ENCODE measurements at places on chromosomes 2 and 18. TPM values are rescaled to one million over a fixed set of nuclear protein-coding genes. Genes with fewer than 3 reads are reported as not detected.

GRCh38 chr2:42095923-42096408 is 48.1 kb downstream of the PKDCC start:
- DNase-seq, result peak; percentile 75

- DNase-seq, result no peak
Observed at GRCh38 chr18:67266246-67267237, 250.0 kb downstream of the DSEL start.

- DNase-seq, result no peak
Observed at GRCh38 chr2:33477473-33478468, 1.3 kb downstream of the RASGRP3 start.

DNA sequence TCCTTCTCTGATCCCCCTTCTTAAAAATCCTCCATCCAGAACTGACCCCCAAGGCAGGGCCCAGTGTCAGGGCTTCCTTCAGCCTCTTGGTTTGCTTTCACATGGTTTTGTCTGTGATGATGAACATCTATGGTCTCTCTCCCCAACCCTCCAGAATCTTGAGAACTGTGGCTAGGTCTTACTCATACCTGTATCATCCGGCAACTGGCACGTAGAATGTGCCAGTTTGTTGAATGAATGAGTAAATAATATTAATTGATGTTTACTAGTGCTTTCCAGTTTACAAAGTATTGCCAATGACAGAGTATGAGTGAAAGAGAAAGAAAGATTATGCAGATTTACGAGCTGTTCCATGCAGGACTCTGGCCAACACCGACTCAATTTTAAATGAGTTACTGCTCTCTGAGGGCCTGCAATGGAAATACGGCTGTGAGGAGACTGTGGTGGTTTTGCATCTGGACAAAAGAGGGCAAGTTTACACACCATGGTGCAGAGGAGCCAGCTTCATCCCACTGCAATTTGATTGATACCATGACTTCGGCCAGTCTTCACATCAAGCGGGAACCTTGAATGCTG is 29.9 kb upstream of the TRIB2 start:
- no peak for DNase-seq

- no peak for DNase-seq
Observed at GRCh38 chr2:18105929-18106328, 227.5 kb downstream of the KCNS3 start.

DNA sequence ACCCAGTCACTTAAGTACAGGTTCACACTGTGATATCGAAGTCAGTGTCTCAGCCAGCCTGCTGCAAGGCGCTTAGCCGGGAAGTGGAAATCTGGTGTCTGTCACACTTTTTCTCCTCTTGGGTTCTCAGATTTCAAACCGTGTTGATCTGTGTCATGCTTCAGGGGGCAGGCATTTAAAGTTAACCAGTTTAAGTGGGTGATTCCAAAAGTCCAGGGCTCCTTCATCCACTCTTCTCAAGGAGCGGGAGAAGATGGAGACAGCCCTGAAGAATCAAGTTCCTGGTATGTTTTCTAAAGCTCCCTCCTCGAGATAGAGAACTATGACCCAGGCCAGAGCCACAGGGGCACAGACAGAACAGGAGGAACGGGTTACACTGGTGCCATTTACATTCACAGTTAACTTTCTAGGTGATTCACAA is 331.7 kb downstream of the GBX2 start:
- no peak for DNase-seq

GRCh38 chr2:133286326-133286922 is 281.8 kb downstream of the NCKAP5 start:
- DNase-seq, result no peak

DNA sequence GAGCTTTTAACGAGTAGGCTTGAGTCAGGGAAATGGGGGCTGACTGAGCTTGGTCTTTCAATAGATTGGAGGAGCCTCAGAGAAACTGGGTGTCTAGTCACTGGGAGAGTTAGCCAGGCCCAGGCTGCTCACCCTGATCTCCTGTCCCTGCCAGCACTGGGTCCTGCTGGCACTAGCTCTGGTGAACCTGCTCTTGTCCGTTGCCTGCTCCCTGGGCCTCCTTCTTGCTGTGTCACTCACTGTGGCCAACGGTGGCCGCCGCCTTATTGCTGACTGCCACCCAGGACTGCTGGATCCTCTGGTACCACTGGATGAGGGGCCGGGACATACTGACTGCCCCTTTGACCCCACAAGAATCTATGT is 720 bp downstream of the KRTCAP3 start:
- no peak for DNase-seq

- DNase-seq, result no peak
Observed at GRCh38 chr2:120866483-120867140, 130.9 kb downstream of the GLI2 start.

DNA sequence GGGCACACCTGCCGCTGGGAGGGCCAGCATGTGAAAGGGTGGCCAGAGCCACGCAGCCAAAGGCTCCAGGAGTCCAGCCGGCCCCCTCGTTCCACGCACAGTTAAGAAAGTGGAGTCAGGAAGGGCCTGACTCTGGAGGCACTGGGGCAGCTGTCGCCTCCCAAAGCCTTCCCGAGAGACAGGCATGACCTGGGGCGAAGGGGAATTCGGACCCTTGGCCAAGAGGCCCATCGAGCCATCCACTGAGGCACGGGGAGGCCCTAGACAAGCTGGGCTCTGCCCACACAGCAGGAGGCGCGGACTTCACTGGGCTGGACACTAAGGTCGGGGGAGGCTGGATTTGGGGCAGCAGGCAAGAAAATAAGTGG is 38.5 kb upstream of the SNED1 start:
- DNase-seq, result no peak

DNA sequence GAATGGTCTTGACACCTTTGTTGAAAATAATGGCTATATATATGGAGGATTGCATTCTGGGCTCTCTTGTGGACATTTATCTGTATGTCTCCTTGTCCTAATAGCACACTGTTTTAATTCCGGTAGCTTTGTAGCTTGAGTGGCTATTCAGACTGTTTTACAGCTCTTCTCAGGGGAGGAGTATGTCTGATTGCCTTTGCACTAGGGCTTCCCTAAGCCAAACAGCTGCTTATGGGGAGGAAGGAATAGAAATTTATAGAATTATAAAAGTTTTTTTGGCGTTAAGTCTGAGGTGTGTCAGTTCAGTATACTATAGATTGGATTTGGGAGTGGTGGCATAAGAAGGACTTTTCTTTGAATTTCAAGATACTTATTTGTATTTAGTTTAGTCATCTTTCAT is 12.6 kb downstream of the SEH1L start:
- DNase-seq, result no peak

DNA sequence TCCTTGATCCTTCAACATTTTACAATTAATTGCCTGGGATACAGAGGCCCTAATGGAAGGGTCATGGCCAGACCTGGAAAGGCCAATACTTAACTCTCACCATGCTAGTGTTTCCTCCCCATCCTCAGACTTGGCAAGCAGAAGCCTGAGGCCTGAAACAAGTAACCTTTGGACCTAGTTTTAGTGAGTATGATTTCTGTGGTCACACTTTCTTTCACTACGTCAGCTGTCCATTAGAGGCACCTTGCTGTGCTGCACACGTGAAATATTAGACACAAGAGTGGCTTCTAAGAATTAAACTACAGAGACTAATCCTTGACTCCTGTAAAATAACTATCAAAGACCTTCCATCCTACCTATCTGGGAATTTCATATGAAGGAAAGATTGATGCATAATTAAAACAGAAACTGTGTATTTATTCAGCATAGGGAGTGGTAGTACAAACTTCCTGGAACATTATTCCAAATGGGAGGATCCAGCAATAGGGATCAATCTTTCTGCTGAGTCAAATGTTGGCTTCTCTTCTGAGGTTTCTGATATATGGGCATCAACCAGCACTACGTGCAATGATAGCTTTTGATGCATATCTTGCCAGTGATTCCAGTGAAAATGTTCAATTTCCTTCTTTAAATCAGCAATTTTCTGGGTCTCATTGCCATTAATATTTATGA is 249.7 kb downstream of the IKZF2 start:
- no peak for DNase-seq

DNA sequence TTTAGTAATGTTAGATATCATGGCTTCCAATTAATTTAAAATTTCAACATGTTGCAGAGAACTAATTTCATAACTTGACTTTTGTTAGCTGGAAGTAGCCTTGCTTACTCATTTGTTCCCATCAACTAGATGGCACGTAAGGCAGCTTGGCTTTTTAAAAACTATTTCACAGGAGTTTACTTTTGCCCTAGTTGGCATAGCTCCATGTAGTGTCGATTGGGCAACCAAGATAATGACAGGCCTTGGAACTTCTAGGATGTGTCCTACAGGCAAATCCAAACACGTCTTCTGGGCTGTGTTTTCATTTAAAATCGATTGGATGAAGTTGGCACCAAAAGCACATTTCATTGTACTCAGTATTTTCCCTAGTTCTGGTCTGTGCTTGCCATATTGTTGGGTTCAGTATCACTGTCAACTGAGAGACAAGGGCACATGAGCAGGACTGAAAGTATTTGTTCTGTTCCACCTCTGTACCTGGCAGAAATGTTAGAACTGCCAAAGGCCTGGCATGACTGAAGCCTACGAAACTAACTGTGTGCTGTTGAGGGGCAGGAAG is 29.4 kb downstream of the HADHB start:
- DNase-seq, result no peak

GRCh38 chr2:163686289-163686688 is 49.5 kb downstream of the FIGN start:
- DNase-seq, result no peak

DNA sequence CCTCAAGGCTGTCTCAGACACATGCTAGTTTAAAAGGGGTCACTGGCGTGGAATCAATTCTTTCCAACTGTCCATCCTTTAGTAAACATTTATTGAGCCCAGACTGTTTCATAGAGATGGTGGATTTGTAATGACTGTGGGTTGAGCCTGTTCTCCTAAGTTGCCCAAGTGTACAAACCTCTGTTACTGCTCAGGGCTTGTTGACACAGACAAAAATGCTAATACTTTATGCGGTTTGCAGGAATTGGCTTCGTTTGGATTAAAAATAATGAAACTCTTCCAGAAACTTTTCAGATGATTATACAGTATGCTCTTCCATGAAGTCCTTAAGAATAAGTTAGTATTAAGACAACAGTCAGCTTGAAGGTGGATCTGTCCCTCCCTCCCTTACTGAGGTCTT is 83.6 kb upstream of the MGAT5 start:
- no peak for DNase-seq

GRCh38 chr2:105274046-105274445 is 32.5 kb downstream of the GPR45 start:
- no peak for DNase-seq

DNA sequence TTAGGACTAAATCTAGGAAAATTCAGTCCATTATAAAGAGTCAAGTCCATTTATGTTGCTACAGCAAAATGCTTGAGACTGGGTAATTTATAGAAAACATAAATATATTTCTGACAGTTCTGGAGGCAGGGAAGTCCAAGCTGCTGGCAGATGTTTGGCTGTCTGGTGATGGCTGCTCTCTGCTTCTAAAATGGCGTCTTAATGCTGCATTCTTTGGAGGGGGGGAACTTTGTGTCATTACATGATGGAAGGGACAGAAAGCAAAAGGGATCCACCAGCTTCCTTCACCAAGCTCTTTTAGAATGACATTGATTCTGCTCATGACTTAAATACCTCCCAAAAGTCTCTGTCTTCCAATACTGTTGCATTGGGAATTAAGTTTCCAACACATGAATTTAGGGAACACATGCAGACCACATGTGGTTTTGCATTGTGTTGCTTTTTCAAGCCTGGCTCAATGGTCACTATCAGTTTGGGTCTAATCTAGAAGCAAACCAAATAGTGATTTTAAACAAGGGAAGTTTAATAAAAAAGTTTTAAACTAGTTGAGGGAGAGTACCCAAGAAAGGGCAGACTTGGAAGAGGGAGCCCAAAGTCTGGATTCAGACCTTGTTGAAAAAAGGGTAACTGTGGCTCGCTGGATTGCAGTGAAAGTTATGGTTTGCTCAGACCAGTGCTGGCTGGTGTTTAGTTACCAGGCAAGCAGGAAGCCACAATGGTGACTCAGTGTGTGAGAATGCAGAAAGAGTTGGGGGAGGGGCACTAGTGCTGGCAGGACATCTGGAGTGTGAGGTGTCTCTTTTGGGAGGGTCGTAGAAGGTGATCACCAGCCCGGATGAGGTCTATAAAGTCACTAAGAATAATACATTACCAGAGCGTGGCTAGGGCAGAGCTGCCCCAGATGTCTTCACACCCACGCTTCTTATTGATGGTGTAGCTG is 30.8 kb downstream of the C18orf54 start:
- DNase-seq, result no peak

DNA sequence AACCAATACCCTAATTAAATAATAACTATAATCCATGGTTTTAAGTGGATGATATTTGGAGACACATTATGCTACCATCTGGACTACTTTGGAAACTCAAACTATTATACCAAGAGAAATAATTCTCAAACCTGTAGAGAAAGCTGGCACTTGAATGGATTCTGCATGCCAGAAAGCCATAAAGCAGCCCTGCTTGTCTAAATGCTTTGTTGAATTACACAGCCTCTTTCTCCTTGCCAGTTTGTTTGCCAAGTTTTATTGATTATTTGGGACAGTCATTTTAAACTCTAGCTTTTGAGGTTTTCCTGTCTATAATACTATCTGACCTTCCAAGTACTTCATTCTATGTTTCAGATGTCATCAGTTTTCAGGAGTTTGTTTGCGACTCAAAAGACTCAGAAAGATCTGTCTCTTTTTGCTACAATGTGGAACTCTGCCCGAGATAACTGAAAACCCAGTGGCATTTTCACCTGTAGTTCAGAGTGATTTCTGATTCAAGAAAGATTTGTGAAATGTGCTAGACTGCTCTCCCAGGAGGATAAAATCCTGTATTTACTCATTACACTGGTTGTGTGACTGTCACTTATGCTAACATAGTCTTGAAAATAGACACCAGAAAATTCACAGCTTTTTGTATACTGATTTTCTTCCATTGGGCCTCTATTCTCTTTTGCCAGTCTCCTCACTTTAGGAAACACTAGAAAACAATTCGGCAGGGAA is 29.2 kb upstream of the MBOAT2 start:
- no peak for DNase-seq

GRCh38 chr2:96916156-96916630 is 46.3 kb upstream of the SEMA4C start:
- no peak for DNase-seq

DNA sequence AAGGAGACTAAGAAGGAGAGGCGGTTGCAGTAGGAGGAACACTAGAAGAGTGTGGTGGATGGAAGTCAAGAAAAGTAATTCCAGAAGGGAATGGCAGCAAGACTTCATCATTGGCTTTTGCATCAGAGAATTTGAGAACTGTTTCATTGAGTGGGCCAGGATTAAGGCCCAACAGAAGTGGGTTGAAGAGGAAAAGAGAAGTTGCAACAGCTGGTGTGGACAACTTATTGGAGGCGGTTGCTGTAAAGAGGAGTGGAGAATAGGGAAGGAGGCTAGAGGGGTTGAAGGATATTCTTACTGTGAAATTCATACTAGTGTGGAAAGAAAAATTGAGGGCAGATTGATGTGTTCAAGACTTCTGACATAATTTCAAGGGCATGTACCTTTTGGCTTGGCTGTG is 168.7 kb upstream of the FN1 start:
- no peak for DNase-seq

The TMEM214 gene
- 35.8 TPM for total RNA-seq

The HAAO gene
- not detected for total RNA-seq

The CD226 gene
- 0.05 TPM for total RNA-seq

The PPIG gene
- total RNA-seq, result 33.7 TPM

The LRRC30 gene
- not detected for total RNA-seq

The KLHL30 gene
- 3.5 TPM for total RNA-seq
